ENCODE measurements at places on chromosomes 3 and 15. TPM values are rescaled to one million over a fixed set of nuclear protein-coding genes. Genes with fewer than 3 reads are reported as not detected.

DNA sequence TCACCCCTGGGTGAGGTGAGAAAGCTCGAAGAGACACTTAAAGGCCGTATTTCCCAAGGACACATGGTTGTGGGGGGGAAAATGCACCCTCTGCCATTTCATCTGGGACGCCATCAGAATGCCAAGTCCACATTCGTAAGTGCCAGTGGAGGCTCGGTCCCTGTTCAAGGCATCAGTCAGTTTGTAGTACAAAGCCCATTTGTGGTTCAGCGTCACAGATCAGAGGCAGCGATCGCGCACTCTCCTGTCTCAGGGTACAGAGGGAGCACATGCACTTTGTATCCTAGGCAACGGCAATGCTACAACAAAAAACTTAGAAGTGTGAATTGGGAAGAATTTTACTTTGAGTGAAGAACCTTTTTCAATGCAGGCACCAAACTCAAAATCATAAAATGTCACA, 27.2 kb downstream of the SEMA6D start:
- no peak for DNase-seq

GRCh38 chr3:53151870-53152660, 8.9 kb upstream of the PRKCD start:
- no peak for DNase-seq

DNA sequence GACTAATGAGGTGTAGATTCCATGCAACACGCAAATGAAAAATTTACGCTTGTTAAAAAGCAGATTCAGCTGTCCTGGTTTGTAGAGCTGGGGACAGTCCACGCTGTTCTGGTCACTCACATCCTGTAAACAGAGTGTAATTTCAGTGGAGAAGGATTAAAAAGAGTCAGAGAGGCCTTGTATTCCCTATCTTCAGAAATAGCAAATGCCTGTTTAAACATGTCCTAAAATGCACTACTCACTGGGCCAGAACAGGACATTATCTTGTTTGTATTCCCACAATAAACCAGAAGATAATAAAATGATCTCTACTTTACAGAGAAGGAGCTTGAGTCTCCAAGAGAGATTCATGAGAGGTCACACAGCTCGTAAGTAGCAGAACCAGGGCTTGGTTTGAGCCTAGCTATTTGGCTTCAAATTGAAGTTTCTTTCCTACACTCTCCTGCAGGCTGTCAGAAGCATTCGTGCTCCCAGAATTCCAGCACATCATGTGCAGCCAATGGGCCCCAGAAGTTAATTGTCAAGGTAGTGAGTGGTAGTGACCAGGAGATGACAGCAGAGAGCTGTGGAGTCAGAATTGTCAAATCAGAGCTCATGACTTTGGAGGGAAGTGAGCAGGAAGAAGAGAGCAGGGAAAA, 242.5 kb downstream of the ATP8B4 start:
- no peak for DNase-seq

CCDC54 gene
- not detected for total RNA-seq

GRCh38 chr3:194326968-194327217, 24.2 kb downstream of the CPN2 start:
- no peak for DNase-seq
